ENCODE measurements at places on chromosomes 5 and 9.

DNA sequence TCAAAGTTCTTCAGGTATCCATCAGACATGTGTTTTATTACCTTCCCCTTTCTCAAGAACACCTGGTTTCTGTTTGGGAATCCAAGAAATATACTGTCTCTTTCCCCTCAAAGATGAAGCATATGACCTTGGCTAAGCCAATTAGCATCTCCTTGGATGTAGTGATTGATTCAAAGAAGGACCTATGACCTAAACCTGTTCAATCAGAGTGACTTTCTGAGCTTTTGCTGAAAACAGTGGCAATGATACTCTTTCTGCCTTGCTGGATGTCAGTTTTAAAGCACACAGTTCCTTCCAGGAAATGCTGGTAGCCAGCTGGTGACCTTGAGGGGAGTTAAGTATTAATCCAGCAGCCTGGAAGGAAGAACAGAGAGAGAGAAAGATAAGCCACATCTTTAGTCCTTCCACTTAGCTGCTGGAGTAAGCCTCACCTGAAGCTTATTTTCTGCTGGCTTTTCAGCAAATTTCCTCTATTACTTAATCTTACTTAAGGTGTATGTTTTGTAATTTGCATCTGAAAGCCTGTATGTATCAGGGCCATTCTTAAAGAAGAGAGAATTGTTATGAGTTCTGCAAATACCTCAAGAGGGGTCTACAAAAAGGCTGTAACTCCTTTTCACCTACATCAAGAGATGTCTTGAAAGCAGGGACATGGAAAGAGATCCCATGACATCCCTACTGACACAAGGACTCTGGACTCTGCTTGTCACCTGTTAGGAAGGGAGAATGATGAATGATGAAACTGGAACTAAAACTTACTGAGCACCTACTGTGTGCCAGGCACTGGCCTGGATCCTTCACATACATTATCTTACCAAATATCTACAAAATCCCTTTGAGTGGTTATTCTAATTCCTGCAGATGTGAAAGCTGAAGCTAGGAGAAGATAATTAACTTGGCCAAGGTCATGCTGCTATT, 35.2 kb upstream of the PIK3R1 start:
- DNase-seq, result no peak

- DNase-seq, result no peak
These were observed 26.4 kb downstream of the ERAP1 start for GRCh38 chr5:96781031-96781971.

DNA sequence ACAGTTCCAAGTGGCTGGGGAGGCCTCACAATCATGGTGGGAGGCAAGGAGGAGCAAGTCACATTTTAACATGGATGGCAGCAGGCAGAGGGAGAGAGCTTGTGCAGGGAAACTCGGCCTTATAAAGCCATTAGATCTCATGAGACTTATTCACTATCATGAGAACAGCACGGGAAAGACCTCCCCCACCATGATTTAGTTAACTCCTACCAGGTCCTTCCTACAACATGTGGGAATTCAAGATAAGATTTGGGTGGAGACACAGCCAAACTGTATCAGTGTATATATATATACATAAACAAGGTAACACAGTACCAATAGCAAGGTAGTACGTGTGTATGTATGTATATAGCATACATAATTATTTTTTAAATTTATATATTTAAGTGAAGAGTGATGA, 50.9 kb downstream of the NFX1 start:
- no peak for DNase-seq

DNA sequence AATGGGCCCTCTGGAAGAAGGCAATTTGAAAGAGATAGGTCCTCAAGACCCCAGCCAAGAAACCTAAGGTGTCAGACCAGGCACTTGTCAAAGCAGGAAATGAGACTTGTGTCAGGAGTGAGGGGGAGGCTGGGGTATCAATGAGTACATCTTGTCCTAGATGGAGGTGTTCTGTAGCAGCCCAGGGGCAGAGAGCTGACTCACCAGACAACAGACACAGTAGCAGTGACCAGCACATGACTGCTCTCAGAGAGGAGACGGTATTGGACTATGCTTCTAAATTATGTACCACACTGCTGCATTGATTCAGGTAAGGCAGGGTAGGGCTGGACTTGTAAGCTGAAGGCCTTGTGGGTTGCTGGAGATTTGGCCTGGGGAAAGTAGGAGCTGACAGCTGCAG, 551.2 kb upstream of the KLF4 start:
- no peak for DNase-seq

DNA sequence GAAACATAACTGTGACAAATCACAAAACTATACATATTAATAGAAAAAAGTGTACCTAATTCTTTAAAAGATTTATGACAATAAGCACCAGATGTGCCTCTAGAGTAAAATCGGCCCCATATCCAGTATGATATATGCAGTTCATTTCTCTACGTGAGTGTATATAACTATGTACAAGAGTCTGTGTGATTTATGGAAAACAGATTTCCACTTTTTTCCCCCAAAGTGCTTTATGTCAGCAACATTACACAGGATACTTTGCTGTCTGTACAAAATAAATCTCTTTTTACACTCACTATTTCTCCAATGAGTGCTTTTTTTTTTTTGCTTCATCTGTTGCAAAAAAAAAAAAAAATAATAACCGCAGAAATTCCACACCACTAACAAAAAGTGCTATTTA, 298.8 kb upstream of the RFX3 start:
- no peak for DNase-seq

- no peak for DNase-seq
These were observed 249.7 kb upstream of the TMEM161B start for GRCh38 chr5:88518131-88519016.

DNA sequence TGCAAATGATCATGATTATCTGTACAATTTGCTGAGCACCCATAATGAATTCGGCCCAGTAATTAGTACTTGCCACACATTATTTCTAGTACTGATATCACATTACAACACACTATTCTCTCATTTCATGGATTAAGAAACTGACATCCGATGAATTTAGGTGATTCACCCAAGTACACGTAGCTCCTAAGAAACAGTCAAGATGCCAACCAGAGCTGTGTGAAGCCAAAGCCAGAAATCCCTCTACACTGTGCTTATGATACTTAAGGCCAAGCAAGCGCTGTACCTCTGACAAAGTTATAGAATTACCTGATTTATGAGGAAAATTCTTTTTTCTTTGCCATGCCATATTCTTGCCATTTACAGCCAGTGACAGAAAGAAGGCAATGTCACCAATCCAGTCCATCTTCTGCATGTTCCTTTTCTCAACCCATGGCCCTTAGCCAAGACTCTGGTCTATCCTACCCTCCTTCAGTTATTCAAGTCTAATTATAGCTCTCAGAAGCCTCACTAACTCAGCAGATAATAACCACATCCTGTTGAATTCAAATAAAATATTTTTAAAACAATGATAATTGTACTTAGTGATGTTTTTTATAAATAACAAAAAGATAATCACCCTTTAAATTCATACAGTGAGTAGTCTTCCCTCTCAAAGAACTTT, 74.3 kb upstream of the PTGER4 start:
- DNase-seq, result no peak

DNA sequence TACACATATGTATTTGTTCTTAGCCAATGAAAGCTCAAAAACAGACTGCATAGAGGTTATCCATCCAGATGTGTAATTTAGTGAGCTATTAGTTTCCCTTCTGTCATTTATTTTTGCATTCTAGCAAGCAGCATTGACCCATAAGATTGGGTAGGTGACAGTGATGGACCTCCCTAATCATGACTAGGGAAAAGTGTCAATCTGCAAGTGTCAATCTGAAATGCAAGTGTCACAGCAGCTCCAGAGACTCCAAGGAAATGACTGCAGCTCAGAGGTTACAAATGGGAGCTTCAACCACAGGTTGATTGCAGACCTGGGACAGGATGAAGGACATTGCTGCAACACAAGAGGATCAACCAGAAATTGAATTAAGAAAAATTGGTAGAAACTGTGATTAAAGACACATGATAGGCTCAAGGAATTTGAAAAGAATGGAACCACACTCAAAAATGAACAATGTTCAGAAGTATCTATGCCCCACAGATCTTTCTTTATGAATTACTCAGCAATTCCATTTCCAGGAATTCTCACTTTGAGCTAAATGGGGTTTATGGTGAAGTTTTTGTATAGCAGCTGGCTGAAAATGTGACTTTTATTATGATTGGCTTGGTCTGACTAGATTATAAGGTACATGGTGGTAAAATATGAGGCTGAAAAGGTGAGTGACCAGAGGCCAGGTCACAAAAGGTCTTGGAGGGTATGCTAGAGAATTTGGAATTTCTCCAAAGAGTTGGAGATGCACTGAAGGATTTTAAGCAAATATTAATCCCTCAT, 59.6 kb upstream of the HTR4 start:
- DNase-seq, result no peak

DNA sequence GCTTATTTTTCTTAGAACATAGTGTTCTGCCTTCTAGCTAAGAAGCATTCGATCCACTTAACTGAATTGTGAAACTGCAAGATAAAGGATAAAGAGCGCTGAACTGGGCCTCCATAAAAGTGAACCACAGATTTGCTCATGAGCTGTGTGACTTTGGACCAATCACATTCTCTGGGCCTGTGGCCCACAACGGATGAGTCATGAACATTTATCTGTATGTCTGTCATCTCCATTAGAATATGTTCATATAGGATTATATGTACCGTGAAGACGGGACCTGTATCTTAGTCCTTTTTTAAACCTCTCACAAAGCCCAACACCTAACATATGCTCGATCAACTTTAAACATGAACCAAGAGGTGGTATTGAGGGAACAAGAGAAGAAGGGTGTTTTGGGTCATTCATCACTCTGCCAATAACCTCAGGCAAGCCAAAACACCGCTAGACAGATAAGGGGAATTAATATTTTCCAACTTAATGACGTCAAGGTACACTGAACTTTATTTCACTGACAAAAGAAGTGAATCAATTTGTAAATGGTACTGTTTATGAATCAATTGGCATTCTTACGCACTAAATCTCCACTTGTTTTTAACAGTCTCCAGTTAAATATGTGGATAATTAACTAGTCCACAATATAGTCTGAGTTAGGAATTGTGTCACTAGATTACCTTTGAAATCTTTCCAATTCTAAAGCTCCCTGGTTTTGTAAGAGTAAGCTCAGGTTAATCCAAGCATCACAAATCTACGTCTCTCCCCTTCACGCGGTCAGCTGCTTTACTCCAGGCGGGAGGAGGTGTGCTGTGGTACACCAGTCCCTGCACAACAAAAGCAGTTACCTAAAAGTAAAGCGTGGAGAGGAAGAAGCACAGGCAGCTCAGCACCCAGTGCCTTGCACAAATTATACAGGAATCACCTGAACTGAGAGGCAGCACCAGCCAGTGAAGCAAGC, 1.6 kb downstream of the TMEM245 start:
- peak; percentile 56 for DNase-seq

GRCh38 chr5:150374651-150375050, 17.2 kb downstream of the TCOF1 start:
- DNase-seq, result no peak

DNA sequence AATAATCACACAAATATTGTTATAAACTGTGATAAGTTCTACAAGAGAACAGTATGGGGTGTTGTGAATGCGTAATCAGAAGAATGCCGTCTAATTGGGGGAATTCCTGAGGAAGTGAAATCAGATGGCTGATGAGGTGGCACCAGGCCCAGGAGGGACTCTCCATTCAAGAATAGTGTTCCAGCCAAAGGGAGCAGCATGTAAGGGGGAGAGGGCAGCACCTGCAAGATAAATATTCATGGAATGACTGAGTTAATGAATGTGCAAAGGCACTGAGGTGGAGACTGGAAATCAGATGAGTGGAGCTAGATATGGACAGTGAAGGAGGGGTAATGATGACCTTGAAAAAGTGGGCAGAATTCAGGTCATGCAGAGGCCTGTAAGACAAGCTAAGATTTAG, 250.6 kb downstream of the ARRDC3 start:
- no peak for DNase-seq

DNA sequence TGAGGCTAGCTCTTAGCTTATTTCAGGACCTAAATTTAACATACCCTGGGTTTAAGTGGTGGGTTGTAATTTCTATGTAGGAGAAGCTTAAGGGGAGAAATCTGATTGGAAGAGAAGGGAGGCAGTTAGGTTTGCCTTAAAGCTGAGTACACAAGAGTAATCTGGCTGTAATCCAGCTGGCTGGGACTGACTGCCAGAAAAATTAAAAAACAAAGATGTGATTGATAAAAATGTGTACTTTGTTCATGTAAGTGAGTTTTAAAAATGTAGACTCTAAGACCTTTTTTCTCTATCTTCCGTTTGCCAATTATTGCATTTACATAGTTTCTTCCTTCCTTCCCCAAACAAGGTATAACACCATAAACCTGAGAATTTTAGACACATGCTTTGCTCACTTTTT, 17.5 kb upstream of the MSMP start:
- no peak for DNase-seq

DNA sequence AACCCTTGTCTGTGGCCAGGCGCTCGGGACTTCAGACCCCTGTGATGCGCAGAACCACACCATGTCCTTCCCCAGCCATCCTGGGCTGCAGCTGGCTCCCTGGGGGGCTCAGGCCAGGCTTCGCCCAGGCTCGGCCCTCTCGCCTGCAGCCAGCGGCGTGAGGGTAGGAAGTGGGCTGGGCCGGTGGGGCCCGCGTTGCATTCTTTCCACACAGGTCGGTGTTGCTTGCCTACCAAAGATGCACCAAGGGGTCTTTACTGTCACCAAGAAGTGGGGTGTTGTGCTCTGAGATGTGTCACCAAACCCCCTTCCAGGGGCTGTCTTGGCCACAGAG, 48.3 kb upstream of the RNF130 start:
- DNase-seq, result no peak

Measured in activated T-cell treated with anti-CD3 and anti-CD28 coated beads, Interleukin-2, amount 50 U/mL, for 72 hours (primary cell).